Stomach (tissue), 19 donors: ENCODE measurements at places on chromosomes 4 and X. TPM values are rescaled to one million over a fixed set of nuclear protein-coding genes. Genes with fewer than 3 reads are reported as not detected.

The GPR143 gene
- 2.3 TPM for polyA plus RNA-seq

The CMC4 gene
- polyA plus RNA-seq = 22.8 TPM

The CLCN4 gene
- 0.35 TPM for polyA plus RNA-seq

The SH3RF1 gene
- polyA plus RNA-seq = 3.4 TPM

The LEF1 gene
- 1.4 TPM for polyA plus RNA-seq

The USP17L20 gene
- polyA plus RNA-seq = not detected

The EPGN gene
- 1.8 TPM for polyA plus RNA-seq

The ART3 gene
- 0.46 TPM for polyA plus RNA-seq

The EXOC1 gene
- polyA plus RNA-seq = 10.1 TPM

The DNAAF6 gene
- polyA plus RNA-seq = not detected

The TMEM255A gene
- polyA plus RNA-seq = 0.73 TPM

The ATP1B4 gene
- polyA plus RNA-seq = not detected

The MAGEA2B gene
- polyA plus RNA-seq = not detected

The SSX4B gene
- not detected for polyA plus RNA-seq

The GABRB1 gene
- polyA plus RNA-seq = not detected

The DGKQ gene
- 3.8 TPM for polyA plus RNA-seq

The FRG1 gene
- 49.6 TPM for polyA plus RNA-seq

The PLA2G12A gene
- polyA plus RNA-seq = 7.5 TPM

The SMPX gene
- not detected for polyA plus RNA-seq

The L1CAM gene
- polyA plus RNA-seq = 0.62 TPM
